ENCODE measurements at places on chromosomes 12 and 14.

GRCh38 chr14:29217813-29218450 lies 451.3 kb downstream of the FOXG1 start:
- peaks cover 100% of the 10 kb centered on the region for H3K27me3 ChIP-seq
- no peak for DNase-seq
- H3K36me3 ChIP-seq, result no peaks in the 10 kb centered on the region
- H3K4me3 ChIP-seq, result no peak overlapping the region
- no peak overlapping the region for H3K27ac ChIP-seq

GRCh38 chr12:53227836-53228235 lies 4.2 kb downstream of the RARG start:
- peaks cover 67% of the 10 kb centered on the region for H3K4me1 ChIP-seq
- no peak for DNase-seq
- H3K4me3 ChIP-seq, result no peak overlapping the region
- peaks cover 14% of the 10 kb centered on the region for H3K36me3 ChIP-seq

DNA sequence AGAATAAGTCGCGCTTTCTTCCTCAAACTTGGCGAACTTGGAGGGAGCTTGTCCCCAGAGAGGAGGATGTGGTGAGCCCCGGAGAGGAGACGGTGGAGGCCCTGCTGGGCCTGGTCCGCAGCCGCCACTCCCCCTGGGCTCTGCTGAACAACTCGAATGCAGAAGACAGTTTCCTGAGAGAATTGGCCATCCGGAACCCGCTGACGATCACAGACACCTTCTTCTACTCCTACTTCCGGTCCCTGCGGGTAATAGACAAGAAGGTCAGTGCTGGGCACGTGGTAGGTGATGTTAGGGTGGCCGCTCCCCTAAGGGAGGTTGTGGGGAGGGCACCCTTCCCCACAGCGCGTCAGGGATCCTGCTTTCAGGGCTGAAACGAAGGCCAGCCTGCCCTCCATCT lies 1.6 kb downstream of the LRRC43 start:
- no peak overlapping the region for H3K4me3 ChIP-seq
- peaks cover 12% of the 10 kb centered on the region for H3K4me1 ChIP-seq
- no peak overlapping the region for H3K27ac ChIP-seq
- no peak for DNase-seq

- peaks cover 38% of the 10 kb centered on the region for H3K4me1 ChIP-seq
- no peaks in the 10 kb centered on the region for H3K36me3 ChIP-seq
- no peak overlapping the region for H3K27ac ChIP-seq
- no peak for DNase-seq
- H3K27me3 ChIP-seq, result no peaks in the 10 kb centered on the region
Measured at GRCh38 chr12:46522071-46522470, 149.5 kb upstream of the SLC38A2 start.

All from MCF 10A (cell line).